ENCODE measurements at places on chromosomes 7 and 10.

DNA sequence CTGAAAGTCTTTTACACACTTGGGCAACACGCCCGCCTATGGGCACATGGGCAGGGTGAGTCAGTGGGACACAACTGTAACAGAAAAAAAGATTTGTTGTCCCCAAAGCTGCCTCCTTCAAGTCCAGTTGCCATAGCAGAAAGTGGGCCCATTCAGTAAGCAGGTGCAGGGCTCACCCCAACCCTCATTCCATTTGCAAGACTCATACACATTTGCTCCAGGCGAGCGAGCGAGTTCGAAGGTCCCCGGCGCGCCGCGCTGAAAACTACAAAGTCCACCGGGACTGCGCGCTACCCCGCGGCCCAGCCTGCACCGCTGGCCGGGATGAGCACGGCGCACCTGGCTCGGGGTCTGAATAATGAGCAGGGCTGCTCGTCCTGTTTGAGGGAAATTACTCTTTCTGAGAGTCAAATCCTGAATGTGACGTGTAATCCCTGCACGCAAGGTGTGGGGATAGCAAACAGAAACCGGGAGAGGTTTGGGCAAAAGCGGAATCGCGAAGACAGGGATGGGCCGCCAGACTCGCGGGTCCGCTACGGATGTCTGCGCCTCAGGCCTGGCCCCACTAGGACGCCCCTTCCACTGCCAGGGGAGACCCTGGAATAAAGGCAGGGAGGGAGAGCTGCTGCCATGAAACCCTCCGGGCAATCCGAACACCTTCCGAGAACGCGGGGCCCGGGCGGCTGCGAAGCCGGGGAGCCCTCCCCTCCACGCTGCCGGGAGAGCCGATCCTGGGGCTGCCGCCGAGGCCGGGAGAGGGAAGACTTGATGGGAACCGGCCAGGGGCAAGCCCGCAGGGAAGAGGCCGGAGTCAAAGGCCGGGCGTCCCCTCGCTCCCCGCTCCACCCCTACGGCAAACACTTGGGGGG is 982 bp downstream of the COBL start:
- peak; percentile 32 for DNase-seq

DNA sequence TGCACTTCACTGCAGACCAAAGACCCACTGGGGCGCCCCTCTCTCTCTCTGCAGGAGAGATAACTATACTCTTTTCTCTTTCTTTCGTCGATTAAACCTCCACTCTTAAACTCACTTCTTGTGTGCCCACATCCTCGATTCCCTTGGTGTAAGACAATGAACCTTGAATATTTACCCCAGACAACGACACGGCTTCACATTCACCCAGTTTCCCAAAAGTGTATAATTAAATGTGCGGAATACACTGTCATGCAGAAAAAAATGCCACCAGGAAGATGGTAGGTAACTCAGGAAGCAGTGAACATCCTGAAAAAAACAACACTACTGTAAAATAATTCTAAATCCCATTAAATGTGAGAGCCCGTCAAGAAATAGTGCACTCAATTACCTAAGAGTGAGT is 882.2 kb downstream of the TYW1 start:
- DNase-seq, result no peak

DNA sequence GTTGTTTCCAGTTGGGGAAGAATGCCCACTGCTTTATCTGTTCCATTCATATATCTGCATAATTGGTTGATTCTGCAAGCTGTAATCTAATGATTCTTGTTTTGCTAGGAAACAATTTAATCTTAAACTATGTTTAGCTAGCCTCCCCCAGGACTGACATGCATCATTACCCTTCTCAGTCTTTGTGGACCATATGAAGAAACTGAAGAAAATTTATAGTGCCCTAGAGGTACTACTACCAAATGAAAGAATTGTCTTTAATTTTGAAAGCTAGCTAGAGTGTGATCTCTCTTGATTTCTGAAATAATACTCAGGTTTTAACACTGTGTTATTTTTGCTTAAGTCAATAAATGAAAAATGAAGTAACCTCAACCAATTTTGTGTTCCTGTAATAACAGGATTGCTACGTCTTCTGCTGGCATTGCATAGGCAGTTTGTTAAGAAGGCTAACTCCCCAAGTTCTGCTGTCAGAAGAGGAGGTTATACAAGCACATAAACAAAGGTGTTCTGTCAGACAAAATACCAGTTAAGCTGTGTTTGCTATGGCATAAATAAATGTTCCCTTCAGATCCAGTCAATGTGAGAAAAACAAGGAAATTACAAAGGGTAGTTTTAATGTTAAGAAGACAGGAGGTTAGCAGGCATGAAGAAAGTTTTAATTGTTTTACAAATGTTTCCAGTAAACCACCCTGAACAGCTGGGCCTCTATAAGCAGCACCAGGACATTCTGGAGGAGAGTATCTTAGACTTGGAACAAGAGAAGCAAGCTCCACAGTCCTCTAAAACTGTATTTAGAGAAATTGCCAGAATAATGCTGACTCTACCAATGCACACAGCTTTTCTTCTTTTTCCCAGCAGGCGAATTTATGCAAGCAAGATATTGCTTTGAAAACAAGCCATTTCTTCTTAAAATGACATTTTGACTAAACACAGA is 90.3 kb upstream of the CTTNBP2 start:
- DNase-seq, result no peak

DNA sequence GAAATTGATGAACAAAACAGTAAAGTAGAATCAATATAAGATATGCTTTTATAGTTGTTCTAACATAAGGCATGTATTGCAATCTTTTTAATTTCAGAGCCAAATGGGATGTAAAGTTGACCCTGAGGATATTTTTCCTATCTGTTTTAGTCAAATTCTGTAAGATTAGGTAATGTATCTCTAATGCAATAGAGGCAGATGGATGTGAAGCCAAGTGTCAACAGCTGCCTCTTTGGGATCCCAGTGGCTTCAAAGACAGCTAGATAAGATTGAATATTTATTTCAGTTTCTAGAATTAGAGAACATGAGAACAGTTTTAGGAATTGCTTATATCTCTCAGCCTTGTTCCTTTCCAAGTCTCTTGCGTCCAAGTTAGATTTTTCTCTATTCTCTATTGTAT is 208.3 kb downstream of the DNAJB9 start:
- DNase-seq, result no peak

GRCh38 chr7:103349805-103350204 is 2.4 kb downstream of the PSMC2 start:
- no peak for DNase-seq

- DNase-seq, result no peak
These were observed 79.2 kb downstream of the GLRX3 start for GRCh38 chr10:130215151-130215930.

- DNase-seq, result no peak
These were observed 11.3 kb downstream of the NOLC1 start for GRCh38 chr10:102163342-102163989.

DNA sequence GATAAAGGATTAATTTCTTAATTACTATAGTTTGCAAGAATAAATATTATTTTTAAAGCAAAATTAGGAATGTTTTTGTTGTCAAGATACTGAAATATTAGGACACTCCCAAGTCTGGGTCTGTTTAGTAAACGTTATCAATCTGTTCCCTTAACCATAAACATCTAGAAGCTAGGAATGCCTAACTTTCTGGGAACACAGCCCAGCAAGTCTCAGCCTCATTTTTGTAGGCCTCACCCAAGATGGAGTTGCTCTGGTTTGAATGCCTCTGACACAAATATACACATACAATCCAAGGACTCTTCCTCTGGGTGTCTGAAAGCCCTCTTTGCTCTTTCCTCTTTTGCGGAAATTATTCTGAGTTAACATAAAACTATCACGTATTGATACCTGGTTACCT is 487.4 kb upstream of the CELF2 start:
- no peak for DNase-seq
